ENCODE measurements at places on chromosomes 16 and 17.

GRCh38 chr16:27803775-27804549, 254.0 kb downstream of the KATNIP start:
- no peak for DNase-seq

DNA sequence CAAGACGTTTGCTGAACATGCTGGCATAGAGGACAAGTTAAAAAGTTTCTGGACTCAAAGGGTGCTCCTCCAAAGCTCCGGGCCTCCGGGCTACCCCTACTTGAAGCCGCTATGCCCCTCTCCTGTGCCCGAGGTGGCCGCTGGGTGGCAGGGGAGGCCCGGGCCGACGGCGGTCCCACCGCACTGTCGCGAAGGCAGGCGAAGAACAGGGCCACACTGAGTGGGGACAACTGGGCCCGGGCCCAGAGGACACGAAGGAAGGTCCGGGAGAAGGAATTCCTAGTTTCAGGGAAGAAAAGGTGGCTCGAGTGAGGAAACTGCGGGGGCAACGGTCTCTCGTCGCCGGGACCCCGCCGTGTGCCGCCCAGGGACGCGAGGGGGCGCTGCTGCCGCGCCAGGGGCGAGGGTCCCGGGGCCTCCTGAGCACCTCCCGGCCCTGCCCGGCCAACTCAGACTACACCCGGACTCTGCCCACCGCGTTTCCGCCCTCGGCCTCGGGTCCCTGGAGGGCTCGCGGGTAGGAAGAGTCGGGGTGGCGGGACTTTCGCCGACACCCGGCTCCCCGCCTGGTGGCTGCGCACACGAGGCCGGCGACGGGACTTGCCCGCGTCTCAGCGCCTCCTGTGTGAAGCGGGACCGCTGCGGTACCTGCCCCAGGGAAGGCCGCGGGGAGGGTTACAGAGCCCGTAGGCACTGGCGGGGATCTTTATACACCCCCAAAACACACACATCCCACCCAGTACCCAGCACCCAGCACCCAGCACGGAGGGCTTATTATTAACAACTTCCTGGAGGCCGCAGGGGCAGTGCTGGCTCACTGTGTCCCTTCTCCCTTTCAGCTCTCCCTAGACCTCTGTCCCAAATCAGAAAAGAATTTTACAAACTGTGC, 772 bp upstream of the CHCT1 start:
- peak; percentile 67 for DNase-seq

- DNase-seq = no peak
These were observed 14.6 kb downstream of the CALB2 start for GRCh38 chr16:71373073-71373472.

DNA sequence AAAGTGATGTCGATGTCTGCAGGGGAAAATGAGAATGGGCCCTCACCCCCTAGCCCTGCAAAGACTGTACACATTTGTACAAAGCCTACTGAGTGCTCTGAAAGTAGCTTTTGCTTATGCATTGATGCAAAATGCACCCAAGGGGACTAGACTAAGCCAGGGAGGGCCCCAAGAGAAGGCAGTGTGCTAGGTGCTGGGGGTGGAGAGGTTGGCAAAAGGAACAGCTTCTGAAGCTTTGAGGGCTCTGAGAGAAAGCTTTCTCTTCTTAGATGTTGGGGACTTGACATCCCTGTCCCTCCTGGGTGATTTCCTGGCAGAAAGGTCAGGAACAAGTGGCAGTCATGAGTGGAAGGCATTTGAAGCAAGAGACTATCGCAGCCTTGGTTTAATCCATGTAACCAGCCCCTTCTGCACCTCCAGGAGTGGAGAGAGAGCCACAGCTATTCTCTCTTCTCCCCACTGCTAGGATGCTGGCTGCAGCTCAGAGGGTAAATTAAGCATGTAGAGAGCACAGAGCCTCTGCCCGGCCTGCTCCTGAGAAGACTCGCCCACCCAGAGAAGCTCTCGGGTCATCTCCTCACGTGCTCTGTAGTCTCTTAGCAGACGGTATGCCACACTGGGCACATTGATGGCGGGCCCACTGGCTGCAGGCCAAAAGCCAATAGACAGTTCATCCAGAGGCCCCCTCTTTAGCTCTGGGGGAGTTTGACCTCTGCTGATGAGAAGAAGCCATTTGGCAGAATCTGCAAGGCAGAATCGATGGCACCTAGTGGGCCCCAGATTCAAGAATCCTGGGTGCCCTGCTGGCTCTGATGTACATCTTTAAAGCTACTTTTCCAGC, 221.4 kb downstream of the MSI2 start:
- no peak for DNase-seq

GRCh38 chr17:60744355-60744966, 66.8 kb downstream of the BCAS3 start:
- no peak for DNase-seq

DNA sequence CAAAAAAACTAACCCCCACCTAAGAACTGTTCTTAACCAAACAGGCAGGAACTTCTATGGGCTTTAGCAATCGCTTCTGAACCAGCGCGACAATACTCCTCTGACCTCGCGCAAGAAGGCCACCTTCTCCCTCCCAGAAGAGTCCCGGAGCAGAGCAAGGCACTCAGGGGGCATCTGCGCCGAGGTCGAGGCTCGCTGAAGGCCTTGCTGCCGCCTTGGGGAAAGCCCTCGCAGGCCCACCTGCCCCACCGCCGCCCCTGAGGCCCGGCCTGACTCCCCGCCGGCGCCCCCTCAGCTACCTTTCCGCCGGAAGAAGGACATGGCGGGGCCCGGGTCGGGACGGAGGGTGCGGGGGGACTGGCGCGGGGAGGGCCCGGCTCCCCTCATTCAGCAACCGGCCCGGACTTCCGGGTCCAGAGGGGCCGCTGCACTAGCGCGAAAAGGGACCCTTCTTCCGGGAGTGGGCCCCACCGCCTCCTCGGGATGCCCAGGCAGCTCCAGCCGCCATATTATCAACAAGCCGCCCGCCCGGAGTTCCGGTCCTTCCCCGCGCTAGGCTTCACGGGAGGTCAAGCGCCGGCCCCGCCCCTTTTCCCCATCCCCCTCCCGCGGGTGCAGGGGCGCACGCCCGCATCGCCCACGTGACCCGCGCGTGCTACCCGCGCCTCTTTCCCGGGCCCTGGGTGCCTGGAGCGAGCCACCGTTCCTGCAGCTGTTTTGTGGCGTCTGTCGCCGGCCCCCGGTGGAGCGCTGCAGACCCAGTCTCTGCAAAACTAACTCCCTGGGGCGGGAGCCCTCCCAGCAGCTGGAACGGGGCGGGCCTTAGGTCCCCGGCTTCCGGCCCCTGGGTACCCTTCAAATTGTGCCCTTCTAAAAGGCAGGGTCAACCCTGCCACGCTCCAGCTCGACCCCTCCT, at the start of gene AKAP10:
AKAP10 (minus strand) TSS at position 536 of the 916 bp plus-strand sequence; CDS start at position 387, 149 bp downstream.
- DNase-seq = peak; percentile 89

- no peak for DNase-seq
These were observed 22.1 kb downstream of the RABEP2 start for GRCh38 chr16:28902909-28903308.

All from cardiac fibroblast (primary cell).